ENCODE measurements at places on chromosomes 1 and 21. TPM values are rescaled to one million over a fixed set of nuclear protein-coding genes. Genes with fewer than 3 reads are reported as not detected.

The YRDC gene
- 31.6 TPM for total RNA-seq

The SPRR3 gene
- total RNA-seq, result not detected

The SLC35D1 gene
- total RNA-seq, result 18.4 TPM

The HMCN1 gene
- total RNA-seq, result not detected

The TNNT2 gene
- not detected for total RNA-seq

The THAP3 gene
- 13.9 TPM for total RNA-seq
